ENCODE measurements at places on chromosomes 6 and 20. TPM values are rescaled to one million over a fixed set of nuclear protein-coding genes. Genes with fewer than 3 reads are reported as not detected.

GSTA3 gene
- not detected for total RNA-seq

ADAM33 gene
- total RNA-seq, result 0.72 TPM

GPX5 gene
- not detected for total RNA-seq

CDH26 gene
- 0.10 TPM for total RNA-seq

MCHR2 gene
- total RNA-seq, result not detected

TP53INP2 gene
- total RNA-seq, result 51.7 TPM

NKAPL gene
- total RNA-seq, result not detected

SAPCD1 gene
- total RNA-seq, result not detected

HSP90AB1 gene
- total RNA-seq, result 1,639 TPM

PGC gene
- not detected for total RNA-seq

JAG1 gene
- 14.0 TPM for total RNA-seq

EZR gene
- total RNA-seq, result 41.2 TPM
